ENCODE measurements at places on chromosomes 4 and X.

GRCh38 chrX:39618178-39618577, 479.6 kb downstream of the BCOR start:
- no peak for DNase-seq

GRCh38 chr4:133921280-133922195, 280.1 kb downstream of the PABPC4L start:
- no peak for DNase-seq

GRCh38 chr4:40066651-40067050, 10.0 kb downstream of the N4BP2 start:
- no peak for DNase-seq

DNA sequence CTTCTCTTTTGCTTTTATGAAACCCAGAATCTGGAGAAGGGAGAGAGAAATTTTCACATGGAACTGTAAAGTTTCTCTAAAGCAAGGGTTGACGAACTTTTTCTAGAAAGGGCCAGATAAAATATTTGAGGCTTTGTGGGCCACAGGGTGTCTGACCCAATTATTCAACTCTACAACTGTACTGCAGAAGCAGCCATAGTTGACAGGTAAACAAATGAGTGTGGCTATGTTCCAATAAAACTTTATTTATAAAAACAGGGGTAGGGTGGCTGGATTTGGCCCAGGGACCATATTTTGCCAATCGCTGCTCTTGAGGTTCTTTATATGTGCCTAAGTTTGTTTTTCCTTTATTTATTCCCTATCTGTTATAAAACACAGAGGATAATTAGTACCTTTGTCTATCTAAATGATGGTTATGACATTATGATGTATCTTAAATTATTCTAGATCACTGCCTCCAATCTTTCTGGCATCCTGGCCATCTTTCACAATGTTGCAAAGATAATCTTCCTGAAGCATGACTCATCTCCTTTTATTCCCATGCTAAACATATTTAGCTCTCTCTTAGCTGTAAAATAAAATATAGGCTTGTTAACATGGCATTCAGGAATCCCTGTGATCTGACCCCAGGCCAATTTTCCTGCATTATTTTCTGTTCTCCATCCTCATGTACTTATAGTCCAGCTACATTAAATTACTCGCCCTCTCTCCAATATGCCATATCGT, 106.8 kb upstream of the CBLL2 start:
- DNase-seq = no peak

DNA sequence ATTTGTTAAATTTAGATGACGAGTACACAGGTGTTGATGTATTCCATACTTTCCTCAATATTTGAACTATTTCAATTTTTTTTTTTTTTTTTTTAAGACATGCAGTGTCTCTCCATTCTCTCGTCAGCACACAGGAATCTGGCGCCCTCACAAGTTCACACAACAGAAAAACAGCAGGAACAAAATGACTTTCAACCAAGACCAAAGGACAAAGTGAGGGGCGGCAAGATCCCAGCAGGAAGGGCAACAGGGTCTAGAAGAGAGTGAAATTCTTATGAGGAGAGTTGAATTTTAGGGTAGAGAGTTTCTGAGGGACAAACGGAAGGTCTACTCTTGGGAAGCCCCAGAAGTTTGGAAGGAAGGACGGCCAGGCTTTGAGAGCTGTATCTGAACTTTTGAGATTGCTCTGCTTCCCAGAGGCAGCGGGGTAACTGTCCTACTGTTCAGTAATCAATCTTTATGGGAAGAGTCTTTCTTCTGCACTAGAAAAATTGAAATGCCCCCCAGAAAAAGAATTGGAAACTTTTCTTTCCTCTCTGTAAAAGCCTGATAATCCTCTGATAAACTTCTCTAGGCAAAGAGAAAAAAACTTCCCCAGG, 760.2 kb downstream of the RAB28 start:
- no peak for DNase-seq

- no peak for DNase-seq
Measured at GRCh38 chrX:98956014-98956413, 1454.1 kb downstream of the PCDH19 start.

DNA sequence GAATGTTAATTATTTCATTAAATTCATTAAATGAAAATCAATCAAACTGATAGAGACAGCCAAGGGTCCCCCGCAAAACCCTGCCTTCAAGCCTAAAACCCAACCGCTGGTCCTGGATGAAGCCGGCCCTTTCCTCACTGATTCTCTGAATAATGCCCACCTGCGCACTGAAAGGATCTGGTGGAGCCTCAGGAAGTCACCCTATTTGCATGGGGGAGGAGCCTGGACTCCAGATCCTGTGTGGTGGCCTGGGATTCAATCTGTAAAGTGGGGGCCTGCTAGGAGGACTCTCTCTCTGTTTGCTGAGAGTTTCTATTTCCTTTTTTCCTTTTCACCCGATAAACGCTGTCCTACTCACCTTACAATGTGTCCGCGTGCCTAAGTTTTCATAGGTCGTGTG, 97.9 kb upstream of the ADAMTS3 start:
- no peak for DNase-seq

DNA sequence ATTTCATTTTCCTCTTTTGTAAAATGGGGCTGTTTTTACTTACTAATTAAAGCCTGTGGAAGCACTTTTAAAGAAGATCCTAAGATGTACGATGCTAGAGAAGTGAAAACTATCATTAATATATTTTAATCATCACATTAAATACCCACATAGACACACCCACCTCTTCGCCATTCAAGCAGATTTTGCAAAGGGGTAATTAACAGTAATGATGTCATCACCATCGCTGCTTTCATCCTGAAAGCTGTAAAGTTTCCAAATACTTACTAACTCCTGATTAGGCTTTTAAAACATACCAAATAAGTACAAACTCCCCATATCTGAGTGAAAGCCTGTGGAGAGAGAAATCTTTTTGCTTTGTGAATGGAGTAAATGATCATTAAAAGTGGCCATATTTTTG, 17.6 kb upstream of the NYX start:
- DNase-seq = no peak

DNA sequence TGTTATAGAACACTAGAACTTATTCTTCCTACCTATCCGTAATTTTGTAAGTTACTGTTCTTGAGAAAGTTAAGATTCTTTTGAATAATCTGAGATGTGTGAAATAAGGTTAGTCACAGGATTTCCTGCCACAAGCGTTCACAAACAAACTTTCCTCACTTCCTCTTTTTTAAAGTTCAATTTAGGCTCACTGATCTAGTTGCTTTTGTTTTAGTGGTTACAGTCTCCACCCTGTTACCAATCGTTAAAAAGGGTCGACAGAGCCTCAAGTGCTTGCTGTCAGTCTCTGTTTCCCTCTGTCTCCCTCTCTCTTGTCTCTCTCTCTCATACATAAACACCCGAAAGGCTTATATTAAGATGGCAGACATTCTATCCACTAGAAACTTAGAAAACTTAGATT, 35.9 kb upstream of the STK26 start:
- DNase-seq = no peak

DNA sequence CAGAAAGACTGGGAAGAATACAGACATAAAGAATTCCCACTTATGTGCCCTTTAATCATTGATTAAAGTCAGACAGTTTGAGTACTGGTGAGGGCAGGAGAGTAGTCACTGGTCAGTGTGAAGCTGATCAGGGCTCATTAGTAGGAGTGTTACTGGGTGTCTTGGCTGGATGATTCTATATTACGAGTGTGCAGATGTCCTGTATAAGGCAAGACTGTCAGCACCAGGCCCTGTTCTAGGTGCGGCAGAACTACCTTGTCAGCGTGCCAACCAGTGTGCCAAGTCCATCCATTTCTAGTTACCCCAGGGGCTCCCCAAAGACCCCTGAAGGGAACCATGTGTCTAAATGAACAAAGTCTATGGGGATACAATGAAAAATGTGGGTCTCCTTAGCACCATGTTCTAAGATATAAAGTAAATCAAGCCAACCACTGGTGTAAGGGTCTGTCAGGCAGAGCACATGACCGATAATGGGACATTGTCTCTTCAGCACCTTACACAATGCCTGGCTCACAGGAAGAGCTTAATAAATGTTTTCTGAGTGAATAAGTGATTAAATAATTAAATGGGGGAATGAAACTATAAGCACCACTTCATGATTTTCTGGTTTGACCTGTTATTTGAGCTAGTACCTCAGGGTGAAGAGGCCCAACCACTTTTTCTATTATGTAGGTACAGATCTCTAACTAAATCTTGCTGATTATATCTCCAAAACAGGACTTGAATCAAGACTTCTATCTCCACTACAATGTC, 205.0 kb downstream of the CAMK2D start:
- DNase-seq = no peak

GRCh38 chr4:107058828-107059227, 22.7 kb upstream of the DKK2 start:
- DNase-seq = no peak

DNA sequence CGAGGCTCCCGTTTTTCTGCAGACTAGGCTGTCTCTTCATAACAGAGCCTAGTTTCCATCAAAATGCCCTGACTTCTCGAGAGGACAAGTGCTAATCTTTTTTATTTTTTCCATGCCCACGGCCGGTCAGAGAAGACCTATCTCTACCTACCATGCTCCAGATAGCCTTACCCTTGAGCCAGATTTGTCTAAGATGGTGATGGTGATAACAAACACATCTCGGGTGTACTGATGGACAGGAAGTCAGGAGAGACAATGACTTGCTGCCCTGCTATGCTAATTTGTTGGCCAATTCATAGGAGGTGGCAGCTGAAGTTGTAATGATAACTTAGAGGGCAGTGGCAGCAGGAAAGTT, 42.2 kb upstream of the NKRF start:
- DNase-seq = no peak

DNA sequence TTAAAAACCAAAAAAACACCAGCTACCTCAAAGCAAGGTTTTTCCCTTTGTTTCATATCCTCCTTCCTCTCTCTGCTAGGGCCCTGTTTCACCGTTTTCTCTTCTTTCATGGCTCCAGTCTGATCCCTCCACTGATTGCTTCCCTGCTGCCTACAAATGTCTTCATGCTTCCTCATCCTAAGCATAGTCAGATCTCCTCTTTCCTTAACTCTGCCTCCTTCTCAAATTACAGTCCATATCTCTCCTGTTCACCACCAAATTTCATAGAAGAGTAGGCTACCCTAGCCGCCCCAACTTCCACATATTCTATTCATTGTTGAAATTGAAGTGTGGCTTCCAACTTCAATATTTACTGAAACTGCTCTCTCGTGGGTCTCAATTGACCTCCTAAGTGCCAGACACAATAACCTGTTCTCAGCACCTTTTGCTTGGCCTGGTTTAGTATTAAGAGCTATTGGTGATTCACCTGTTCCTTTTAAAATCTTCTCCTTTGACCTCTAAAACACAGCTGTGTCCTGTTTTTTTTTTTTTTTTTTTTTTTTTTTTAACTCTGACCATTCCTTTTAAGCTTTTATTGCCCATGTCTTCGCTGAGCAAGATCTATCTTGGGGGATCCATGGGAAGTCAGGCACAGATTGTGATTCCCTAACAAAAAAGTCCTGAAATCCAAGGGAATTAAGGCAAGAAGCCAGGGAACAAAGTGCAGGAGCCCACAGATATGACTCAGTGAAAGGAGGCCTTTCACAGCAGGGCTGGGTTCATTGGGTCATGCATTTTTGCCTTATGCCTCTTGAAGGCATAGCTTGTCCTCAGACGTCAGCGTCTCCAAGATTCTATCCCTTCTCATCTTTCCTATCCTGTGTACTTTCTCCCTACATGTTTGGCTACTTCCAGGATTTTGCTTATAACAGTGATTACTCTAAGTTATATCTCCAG, 85.4 kb downstream of the RPS3A start:
- no peak for DNase-seq

- DNase-seq = no peak
Measured at GRCh38 chrX:49270249-49270921, 792 bp downstream of the PPP1R3F start.

All from activated CD4-positive, alpha-beta T cell treated with anti-CD3 and anti-CD28 coated beads for 36 hours (primary cell).